Stimulated activated CD8-positive, alpha-beta memory T cell treated with anti-CD3 and anti-CD28 coated beads, Interleukin-4, amount 100 ng/mL, for 4 hours (primary cell): ENCODE measurements at places on chromosomes 7 and 10.

- DNase-seq, result no peak
These were observed 7.2 kb upstream of the HGF start for GRCh38 chr7:81776948-81777630.

DNA sequence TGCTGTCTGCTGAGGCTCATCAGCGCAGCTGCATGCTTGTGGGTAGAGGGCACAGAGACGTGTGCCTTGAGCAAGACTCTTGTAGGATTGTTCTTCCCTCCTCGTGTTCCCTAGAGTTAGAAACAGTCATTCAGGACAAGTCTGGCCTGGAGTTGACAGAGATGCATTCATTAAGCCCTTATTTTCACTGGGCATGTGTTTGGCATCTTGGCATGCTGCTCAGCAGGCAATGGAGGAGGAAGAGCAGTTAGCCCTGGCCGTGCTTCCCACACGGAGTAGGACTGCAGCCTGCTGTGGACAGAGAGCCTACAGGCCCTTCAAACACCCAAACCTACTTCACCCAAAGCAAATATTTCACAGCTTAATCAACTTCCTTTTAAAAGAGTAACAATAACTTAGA, 73.0 kb upstream of the GJD4 start:
- no peak for DNase-seq

- no peak for DNase-seq
These were observed 200.5 kb downstream of the MDFIC start for GRCh38 chr7:115122388-115122787.

DNA sequence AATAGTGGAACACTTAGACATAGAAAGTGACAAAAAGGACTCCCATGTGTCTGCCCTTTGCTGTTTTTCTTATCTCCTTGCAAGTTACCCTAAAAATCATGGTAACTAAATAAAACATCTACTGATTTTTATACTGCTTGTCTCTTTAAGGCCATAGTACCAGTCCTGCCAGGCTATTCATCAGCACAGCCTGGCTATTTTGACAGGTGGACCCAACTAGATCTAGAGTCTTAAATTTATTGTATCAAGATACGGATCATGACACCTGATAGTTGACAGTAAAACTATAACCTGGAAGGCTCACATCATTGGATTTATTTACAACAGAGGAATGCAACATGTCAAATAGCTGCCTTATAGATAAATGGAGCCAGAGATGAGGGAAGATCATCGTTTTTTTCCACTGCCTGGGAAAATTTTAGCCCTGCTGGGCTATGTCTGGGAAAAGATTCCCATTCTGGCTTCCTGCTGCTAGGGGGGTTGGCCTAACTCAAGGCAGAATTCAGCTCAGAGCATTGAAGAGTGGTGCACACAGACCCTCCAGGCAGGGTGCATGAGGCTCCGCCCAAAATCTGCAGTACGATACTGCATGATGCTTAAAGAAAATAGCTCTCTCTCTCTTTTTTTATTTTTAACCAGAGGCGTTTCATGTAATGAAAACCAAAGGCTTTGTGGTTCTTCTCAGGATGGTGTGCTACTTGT, 292.0 kb upstream of the FZD8 start:
- DNase-seq, result no peak

GRCh38 chr10:7314170-7314569, 96.7 kb downstream of the SFMBT2 start:
- DNase-seq, result no peak

GRCh38 chr10:35889971-35890675, 248.0 kb upstream of the FZD8 start:
- no peak for DNase-seq

DNA sequence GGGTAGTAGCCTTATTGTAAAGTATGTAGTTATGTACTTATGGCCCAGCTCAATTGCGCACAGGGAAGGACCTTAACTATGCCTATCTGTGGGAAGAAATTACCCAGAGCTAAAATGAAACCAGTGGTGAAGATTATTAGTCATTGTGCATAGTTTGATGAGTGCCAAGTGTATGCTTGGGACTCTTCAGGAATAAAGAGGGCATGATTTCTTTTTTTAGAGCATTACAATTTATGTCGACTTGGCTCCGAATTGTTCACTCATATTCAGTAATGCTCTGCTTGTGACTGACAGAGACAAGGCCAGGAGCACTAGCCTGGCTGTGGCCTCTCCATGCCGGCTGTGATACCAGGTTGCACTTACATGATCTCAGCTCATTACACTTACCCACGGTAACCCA, 269.5 kb downstream of the TRIL start:
- DNase-seq, result no peak

DNA sequence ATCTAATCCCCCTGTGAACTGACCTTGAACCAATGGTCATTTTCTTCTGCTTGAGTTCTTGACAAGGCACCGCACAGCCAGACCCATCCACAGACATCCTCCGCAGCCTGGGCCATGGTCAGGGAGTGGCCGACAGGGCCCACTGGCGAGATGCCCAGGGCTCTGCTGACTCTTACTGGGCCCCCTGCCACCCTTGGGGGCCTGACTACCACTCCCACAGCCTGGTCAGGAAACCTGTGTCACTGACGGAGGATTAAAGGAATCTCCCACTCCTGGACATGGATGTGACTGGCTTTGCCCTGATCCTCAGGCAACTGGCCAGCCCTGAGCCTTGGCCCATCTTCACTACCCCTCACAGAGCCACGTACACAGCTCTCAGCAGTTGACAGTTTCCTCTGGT, 50.4 kb upstream of the ENO4 start:
- no peak for DNase-seq

GRCh38 chr7:101779267-101779666, 38.2 kb upstream of the CUX1 start:
- no peak for DNase-seq
